ENCODE measurements at places on chromosomes 2 and 18.

GRCh38 chr18:76619621-76620315, 124.7 kb upstream of the ZNF516 start:
- no peak for DNase-seq

GRCh38 chr2:54952978-54953456, 97.2 kb downstream of the RTN4 start:
- DNase-seq, result no peak

DNA sequence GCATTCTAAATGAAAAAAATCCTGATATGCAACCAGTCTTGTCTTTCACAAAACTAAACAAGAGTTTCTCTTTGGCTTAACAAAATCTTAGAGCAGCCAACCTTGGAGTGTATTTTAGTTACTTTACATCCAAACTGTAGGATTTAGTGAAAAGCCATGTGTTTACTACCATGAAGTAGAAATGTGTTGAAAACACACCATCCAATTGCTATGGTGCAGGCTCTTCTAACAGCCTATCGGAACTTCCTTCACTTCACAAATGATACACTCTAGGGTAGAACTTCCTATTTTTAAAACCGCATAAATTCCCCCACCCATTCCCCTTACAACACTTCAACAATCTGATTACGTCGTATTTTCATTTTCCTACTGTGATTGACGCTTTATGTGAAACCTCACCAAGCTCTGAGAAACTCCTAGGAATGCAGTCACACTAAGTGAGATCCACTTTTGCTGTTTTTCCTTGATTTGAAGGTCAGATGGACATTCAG, 74.4 kb upstream of the MAP4K4 start:
- no peak for DNase-seq

- DNase-seq, result no peak
These were observed 85.9 kb upstream of the NFATC1 start for GRCh38 chr18:79309614-79310358.

DNA sequence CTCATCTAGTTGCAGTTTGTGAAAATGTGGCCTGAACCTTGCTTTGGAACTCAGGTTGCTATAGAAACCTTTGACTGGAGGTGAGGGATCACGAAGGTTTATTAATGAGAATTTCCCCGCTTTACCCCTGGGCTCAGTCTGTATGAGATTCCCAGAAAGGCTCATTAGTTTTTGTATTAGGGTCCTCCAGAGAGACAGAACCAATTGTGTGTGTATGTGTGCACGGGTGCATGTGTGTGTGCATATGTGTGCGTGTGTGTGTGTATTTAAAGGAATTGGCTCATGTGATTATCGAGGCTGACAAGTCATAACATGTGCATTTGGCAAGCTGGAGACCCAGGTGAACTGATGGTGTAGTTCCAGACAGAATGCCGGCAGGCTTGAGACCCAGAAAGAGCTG, 113.8 kb upstream of the DLX2 start:
- no peak for DNase-seq

GRCh38 chr2:2577407-2577831, 246.3 kb upstream of the MYT1L start:
- no peak for DNase-seq

GRCh38 chr2:102492006-102492405, 19.0 kb downstream of the SLC9A4 start:
- no peak for DNase-seq

All from stimulated activated CD4-positive, alpha-beta T cell treated with anti-CD3 and anti-CD28 coated beads, Interleukin-2, amount 100 ng/mL, for 24 hours (primary cell).